Sigmoid colon (tissue), 7 donors: ENCODE measurements at places on chromosomes 12 and 14. TPM values are rescaled to one million over a fixed set of nuclear protein-coding genes. Genes with fewer than 3 reads are reported as not detected.

HOXC10 gene
- not detected for total RNA-seq

KERA gene
- not detected for total RNA-seq

OAS2 gene
- 2.8 TPM for total RNA-seq

- peak; percentile 35 for DNase-seq
Observed at GRCh38 chr14:77498984-77499527, 440 bp upstream of the ISM2 start.

- DNase-seq = no peak
Observed at GRCh38 chr12:124130691-124131591, 157.9 kb downstream of the ZNF664 start.
